ENCODE measurements at places on chromosomes 1 and 21.

DNA sequence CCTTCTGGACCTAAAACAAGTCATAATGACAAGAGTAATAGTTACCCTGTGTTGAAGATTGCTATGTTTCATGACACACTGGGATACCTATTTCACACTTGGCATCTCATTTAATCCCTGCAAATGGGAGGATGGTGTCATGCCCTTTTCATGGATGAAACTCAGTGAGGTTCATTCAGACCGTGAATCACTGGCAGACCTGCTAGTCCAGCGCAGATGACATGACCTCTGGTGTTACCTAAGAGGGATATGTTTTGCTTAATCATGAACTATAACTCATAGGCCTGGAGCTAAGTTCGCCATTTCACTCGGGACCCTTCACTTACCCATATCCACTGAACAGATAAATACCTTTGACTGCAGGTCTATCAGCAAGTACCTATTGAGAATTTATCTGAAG is 286.6 kb upstream of the FMN2 start:
- DNase-seq = no peak

DNA sequence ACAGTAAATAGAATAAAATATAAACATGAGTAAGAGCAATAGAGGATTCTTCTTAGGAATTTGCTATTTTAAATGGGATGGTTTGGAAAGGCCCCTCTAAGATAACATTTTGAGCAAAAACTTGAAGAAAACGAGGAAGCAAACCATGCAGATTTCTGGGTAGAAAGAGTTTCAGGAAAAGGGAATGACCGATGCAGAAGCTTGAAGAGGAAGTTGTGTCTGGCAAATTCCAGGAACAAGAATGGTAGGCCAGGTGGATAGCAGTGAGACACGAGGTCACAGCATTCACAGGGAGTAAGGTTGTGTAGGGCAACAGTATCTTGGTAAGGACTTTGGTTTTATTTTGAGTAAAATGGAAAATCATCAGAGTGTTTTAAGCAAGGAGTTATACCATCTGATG is 108.9 kb downstream of the PEX14 start:
- DNase-seq = no peak

DNA sequence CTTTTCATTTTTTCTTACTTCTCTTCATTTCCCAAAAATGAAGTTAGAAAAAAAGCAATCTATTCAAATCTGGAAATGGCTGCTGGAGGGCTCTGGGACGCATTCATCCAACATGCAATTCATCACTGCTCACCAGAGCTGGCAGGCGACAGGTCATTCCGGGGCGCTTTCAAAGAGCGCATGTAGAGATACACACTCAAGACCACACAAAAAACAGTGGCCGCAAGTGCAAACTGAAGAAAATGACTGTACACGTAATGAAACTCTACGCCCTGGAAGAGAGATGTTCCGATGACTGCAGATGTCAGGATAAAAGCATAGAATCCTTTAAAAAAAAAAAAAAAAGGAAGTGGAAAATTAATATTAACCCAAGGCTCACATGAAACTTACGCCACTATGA is 15.5 kb downstream of the LBR start:
- no peak for DNase-seq

- DNase-seq = no peak
Observed at GRCh38 chr21:37435120-37435519, 68.5 kb downstream of the DYRK1A start.

GRCh38 chr1:236835491-236835890 is 40.4 kb downstream of the MTR start:
- no peak for DNase-seq

GRCh38 chr1:2799811-2800663 is 1.5 kb downstream of the TTC34 start:
- no peak for DNase-seq

DNA sequence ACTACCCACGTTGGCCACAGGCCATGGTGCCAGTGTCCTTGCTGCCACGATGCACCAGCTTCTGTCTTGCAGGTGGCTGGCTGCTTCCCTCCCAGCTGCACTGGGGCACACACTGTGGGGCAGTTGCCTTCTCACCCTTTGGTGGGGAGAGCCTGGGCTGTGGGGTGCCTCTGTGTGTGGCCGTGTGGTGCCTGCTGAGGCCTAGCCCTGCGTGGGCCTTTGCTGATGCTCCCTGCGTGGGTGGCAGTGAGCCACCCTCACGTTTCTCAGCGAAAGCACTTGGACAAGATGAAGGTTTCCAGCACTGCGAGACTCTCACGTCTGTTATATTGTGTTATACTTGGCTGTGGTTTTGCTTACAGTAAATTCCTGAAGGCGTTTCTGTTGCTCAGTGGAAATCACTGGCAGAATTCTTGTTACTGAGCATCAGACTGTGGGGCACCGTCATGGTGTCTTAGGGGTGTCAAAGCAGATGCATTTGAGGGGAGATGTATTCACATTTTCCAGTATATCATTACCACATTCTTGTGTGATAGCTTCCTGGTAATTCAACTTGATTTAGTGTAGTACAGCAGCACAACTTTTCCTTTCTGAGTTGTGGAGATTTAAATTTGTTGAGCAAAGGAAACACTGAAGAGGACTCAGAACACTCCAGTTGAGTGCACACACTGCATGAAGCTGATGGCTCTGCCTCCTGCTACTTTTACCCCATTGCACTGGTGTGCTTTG is 124.7 kb downstream of the PCBP3 start:
- DNase-seq = peak; percentile 8

DNA sequence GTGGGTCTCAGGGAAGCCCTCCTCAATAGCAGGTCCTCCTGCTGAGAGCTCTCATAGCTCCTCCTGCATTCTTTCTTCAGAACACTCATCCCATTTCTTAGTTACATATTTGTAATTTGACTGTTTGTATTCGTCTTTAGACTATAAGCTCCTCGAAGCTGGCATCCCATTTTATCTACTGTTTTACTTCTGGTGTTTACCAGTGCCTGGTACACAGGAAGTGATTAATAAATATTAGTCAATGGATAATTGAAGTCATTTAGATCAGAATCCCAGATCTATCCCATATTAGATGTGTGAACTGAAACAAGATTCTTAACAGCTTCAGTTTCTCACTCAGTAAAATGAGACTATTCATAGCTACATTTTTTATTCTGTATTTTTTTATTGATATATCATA is 88.7 kb downstream of the PLPP3 start:
- DNase-seq = no peak

DNA sequence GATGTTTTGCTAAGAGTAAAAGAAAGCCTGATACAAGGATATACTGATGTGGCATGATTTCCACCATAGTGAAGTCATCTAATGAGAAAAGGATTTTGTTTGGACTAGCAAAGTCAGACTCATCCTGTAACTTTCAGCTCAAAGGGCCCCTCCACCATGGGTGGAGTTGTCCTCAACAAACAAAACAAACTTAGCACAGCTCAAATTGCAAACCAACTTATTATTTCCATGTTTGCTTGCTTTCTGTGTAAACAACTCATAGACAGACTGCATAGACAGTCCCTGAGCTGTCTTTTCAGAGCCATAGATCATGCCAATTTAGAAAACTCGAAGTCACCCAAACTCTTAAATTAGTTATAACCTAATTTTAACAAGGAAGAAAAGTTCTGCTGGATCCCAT is 69.4 kb upstream of the VAV3 start:
- DNase-seq = no peak

GRCh38 chr1:93665015-93665414 is 16.6 kb downstream of the BCAR3 start:
- DNase-seq = no peak

DNA sequence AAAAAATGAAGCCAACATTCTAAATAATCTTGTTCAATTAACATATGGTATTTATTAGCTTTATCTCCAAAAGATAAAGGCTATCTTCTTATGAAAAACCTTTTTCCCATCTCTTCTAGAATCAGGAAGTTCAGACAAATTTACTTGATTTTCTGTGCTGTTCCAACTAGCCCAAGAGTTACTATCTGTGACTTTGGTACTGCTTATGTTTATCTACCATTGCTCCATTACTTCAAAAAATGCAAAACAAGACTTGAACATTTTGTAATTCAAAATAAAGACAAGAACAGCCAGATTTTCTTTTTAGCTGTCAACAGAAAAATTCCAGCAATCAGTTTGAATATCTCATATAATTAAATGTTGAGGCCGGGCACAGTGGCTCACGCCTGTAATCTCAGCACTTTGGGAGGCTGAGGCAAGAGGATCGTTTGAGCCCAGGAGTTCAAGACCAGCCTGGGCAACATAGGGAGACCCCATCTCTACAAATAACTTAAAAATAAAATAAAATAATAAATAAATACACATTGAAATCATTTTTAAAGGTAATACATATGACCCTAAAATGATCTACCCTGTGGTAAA is 188.5 kb downstream of the LTN1 start:
- DNase-seq = no peak

DNA sequence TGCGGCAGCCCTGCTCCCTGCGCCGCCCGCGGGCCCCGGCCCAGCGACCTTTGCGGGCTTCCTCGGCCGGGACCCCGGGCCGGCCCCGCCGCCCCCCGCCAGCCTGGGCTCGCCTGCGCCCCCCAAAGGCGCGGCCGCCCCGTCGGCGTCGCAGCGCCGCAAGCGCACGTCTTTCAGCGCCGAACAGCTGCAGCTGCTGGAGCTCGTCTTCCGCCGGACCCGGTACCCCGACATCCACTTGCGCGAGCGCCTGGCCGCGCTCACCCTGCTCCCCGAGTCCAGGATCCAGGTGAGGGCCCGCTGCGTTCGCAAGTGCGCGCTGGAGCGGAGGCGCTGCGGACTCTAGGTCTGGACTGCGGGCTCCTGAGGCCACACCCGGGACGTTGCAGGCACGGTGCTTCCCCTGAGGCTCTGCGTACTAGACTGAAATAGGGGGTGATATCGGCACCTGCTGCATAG is 351 bp downstream of the MIXL1 start:
- DNase-seq = no peak

GRCh38 chr1:9823693-9823942 is 147 bp downstream of the CLSTN1 start:
- DNase-seq = no peak

DNA sequence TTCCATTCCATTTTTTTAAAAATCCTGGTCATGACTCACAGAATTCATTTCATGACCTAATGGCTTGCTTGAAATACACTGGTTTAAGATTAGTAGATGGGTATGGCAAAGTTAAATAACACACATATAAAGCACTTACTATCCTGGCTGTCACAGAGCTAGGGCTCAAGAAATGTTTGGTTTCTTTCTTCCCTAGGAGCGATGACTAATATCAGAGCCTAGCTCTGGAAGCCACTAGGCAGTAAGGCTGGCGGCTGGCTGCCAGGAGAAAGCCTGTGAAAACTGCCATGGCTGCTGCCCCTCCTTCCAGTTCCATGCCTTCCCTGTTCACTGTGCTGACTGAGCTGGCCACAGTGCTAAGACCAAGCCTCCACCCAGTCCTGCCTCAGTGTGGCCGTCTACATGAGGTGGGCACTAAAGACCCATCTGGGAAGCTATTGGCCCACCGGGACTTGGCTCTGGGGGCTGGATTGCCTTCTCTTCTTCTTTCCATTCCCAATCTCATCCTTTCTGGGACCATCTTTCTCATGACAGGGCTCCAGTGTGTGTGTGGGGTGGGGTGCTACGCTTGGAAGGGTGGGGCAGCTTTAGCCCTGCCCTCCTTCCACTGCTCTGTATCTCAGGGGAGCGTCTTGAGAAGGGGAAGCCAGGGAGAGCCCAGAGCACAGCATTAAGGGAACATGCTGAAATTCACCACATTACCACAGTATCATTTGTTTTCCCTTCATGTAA is 10.8 kb upstream of the ASCL5 start:
- DNase-seq = no peak

DNA sequence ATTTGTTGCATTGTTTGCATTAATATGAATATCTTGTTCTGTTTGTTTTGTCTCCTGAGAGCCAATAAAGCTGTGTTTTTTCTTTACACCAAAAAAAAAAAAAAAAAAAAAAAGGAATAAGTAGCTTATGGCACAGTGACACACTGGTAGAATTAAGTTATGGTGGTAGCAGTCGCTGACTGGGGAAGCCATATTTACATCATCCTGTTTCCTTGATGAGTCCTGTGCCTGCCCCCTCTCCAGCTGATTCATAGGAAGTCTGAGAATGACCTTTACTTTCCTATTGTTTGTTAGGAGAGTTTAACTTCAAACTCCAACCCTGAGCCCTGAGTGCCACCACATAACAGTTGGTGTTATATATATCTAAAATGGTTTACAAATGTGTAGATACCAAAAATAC is 62.2 kb downstream of the OBSCN start:
- no peak for DNase-seq

GRCh38 chr1:29210278-29211085 is 20.3 kb downstream of the MECR start:
- no peak for DNase-seq

- no peak for DNase-seq
Observed at GRCh38 chr1:165486663-165487062, 41.7 kb upstream of the RXRG start.

- DNase-seq = no peak
Observed at GRCh38 chr21:35190201-35190701, 141.1 kb upstream of the RUNX1 start.

DNA sequence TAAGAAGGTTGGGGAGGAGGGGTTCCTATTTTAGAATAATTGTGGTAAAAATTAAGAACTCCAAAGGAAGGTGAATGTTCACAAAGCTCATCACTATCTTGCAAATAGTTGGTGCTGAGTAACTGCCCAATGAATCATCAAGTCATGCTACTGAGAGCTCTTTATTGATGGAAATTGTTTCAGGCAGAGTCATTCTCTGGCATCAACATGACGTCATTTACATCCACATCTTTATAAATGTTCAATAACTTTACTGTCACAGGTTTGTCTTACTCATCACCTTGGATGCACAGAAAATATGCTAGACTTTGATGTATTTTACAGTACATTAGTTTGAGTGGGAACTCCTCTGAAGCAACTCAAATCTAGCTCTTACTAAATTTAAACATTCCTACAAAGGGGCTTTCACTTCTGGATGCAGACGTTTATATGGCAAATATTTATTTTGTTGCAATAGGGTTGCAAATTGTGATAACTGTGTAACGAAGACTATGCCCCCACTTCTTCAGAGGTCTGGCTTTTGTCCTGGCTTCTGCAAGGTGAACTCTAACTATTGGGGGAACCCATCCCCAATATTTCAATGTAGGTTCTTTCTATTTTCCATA is 273.7 kb upstream of the AJAP1 start:
- DNase-seq = no peak

DNA sequence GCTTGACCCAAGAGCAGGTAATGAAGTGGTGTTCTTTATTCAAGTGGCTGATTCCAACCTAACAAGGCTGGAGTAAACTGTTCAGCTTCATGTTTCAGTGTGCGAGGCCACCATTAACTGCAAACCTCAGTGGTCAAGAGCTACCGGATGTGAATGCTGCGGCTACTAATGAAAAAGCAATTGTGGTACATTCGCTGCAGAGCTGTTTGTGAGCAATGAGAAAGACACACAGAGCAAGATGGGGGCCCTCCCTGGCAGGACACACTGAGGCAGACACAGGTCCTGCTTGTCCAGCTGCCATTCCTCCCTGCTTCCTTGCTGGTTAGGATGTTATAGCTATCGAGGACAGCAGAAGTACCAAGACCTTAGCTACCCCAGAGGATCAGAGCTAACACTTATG is 26.1 kb downstream of the SYF2 start:
- no peak for DNase-seq
